Pericardium fibroblast (primary cell): ENCODE measurements at places on chromosomes 5 and 9. TPM values are rescaled to one million over a fixed set of nuclear protein-coding genes. Genes with fewer than 3 reads are reported as not detected.

OR1L6 gene
- total RNA-seq, result not detected in 2 replicates

BSPRY gene
- not detected in 2 replicates for total RNA-seq

ASPN gene
- total RNA-seq, result 27.6 and 39.3 TPM in 2 replicates

NTNG2 gene
- 0.58 and 1.3 TPM in 2 replicates for total RNA-seq

STKLD1 gene
- 0.09 and 3.4 TPM in 2 replicates for total RNA-seq

MAP1B gene
- 411 and 688 TPM in 2 replicates for total RNA-seq

IL7R gene
- total RNA-seq, result 0.26 and 0.47 TPM in 2 replicates

PTGS1 gene
- total RNA-seq, result 110 and 302 TPM in 2 replicates

SLC4A9 gene
- under 0.01 TPM in 1 of 2 replicates, not detected in the other for total RNA-seq

ROR2 gene
- total RNA-seq, result 49.7 TPM in 2 replicates

PCDHGA6 gene
- 3.7 and 4.3 TPM in 2 replicates for total RNA-seq

C5orf58 gene
- total RNA-seq, result not detected in 2 replicates

NPDC1 gene
- total RNA-seq, result 54.4 and 67.6 TPM in 2 replicates

SH3RF2 gene
- 0.70 and 1.4 TPM in 2 replicates for total RNA-seq

KLHL3 gene
- 3.4 and 5.1 TPM in 2 replicates for total RNA-seq

RNF183 gene
- total RNA-seq, result not detected in 2 replicates

ZNF462 gene
- total RNA-seq, result 10.0 and 15.5 TPM in 2 replicates

SAXO1 gene
- not detected in 2 replicates for total RNA-seq

FOXI1 gene
- not detected in 2 replicates for total RNA-seq

MEIKIN gene
- not detected in 2 replicates for total RNA-seq

GARIN3 gene
- not detected in 2 replicates for total RNA-seq

HTR1A gene
- total RNA-seq, result not detected in 2 replicates

RHOBTB3 gene
- 140 and 143 TPM in 2 replicates for total RNA-seq

RFX3 gene
- total RNA-seq, result 0.51 and 0.58 TPM in 2 replicates

CBY3 gene
- total RNA-seq, result not detected in 2 replicates

FOXD4L6 gene
- total RNA-seq, result 0.09 TPM in 1 of 2 replicates, not detected in the other

CDC20B gene
- not detected in 2 replicates for total RNA-seq

SLC46A2 gene
- not detected in 2 replicates for total RNA-seq

PCDHGA2 gene
- total RNA-seq, result 2.2 and 3.5 TPM in 2 replicates

FIBCD1 gene
- 1.4 TPM in 2 replicates for total RNA-seq

GABRB2 gene
- under 0.01 TPM in 1 of 2 replicates, not detected in the other for total RNA-seq

IL3 gene
- not detected in 2 replicates for total RNA-seq

CCNI2 gene
- total RNA-seq, result not detected in 2 replicates

GRIN3A gene
- not detected in 2 replicates for total RNA-seq

SLC36A3 gene
- not detected in 2 replicates for total RNA-seq

TPPP gene
- 0.17 and 0.35 TPM in 2 replicates for total RNA-seq

TMOD1 gene
- total RNA-seq, result 0.12 TPM in 1 of 2 replicates, not detected in the other

LRRC14B gene
- total RNA-seq, result not detected in 2 replicates

NUTM2G gene
- not detected in 2 replicates for total RNA-seq

CD72 gene
- total RNA-seq, result 1.6 and 2.2 TPM in 2 replicates

KCNIP1 gene
- 0.35 and 1.0 TPM in 2 replicates for total RNA-seq

C5orf52 gene
- not detected in 2 replicates for total RNA-seq

LECT2 gene
- not detected in 2 replicates for total RNA-seq

COL15A1 gene
- total RNA-seq, result 1.8 and 3.2 TPM in 2 replicates

HRCT1 gene
- total RNA-seq, result 1.4 and 3.3 TPM in 2 replicates

RABL6 gene
- total RNA-seq, result 69.3 and 72.9 TPM in 2 replicates

LRRC19 gene
- total RNA-seq, result not detected in 2 replicates
